T-helper 2 cell treated with Interferon-gamma antibody and Interleukin-4, amounts not matched to agents 5 μg/mL and 100 μg/mL, for 36 hours (primary cell): ENCODE measurements at places on chromosomes 3 and 15.

DNA sequence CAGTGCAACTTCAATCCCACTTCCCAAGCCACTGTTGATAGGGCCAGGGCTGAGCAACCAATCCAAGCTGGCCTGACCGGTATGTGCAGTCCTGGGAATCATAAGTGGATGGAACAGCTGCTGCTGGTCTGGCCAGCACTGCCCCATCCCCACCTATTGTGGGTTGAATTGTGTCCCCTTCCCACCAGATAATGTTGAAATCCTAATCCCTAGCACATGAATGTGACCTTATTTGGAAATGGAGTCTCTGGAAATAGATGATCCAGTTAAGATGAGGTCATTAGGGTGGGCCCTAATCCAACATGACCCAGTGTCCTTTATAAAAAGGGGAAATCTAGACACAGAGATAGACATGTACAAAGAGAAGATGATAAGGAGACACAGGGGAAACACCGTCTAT is 13.7 kb upstream of the PDIA5 start:
- DNase-seq, result no peak

DNA sequence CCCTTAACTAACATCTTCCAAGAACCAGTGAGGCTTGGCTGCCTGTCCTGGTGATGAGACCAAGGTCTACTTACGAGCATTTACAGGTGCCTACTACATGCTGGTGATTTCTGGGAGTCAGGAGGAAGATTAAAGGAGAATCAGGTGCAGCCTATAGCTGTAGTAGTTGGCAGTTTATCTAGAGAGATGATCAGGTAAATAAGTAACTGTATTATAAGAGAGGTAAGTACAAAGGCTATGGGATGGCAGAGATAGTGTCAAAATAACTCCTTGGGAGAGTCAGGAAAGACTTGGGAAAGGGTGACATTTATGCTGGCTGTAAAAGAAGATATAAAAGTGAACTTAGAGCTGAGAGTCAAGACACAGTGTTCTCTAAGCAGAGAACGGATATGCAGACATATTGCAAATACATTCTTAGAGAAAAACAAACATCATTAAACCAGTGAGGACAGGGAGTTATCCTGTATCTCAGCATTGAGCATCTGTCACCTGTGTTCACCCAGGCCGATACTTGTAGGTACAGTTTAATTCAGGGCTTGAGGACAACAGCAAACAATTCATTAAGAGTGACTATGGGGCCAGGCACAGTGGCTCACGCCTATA is 49.7 kb upstream of the ACP3 start:
- DNase-seq, result no peak

DNA sequence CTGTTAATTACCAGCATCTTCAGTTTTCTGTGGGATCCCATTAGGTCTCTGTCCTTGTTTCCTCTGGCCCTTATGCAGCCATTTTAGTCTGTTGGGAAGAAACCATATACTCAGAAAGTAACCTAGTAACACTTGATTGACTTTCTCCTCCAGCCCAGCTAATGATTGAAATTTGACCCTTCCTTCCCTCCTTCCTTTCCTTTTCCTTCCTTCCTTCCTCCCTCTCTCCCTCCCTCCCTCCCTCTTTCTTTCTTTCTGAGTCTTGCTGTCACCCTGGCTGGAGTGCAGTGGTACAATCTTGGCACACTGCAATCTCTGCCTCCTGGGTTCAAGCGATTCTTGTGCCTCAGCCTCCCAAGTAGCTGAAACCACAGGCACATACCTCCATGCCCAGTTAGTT is 5.9 kb upstream of the ZNF620 start:
- no peak for DNase-seq

DNA sequence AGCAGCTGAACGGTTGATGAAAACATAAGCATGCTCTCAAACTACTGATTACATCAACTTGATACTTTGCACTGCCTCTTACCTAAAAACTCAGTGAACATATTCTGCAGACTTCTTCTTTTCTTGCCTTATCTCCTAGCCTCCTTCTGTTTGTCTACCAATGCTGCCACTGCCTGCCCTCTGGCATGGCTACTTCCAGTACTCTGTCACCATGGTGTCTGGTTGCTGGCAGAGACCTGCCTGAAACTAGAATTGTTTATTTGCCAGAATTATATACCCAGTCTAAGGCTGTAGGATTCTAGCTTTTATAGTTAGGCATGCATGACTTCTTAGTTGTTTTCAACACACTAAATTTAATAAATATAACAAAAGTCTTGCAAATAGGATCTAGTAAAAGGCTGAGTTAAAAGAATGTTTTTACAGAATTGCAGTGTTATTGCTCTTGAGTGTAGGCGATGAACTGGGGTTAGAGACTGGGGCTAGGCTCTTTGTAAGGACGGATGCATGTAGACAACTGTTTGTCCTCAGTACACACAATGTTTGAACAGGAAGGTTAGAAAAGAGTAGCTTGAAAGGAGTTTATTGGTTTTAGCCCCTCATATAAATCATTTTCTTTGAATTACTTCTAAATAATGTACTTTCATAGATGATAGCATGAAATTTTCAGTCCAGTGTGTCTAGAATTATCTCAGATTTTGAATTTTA is 116.3 kb downstream of the KCNAB1 start:
- DNase-seq, result no peak

DNA sequence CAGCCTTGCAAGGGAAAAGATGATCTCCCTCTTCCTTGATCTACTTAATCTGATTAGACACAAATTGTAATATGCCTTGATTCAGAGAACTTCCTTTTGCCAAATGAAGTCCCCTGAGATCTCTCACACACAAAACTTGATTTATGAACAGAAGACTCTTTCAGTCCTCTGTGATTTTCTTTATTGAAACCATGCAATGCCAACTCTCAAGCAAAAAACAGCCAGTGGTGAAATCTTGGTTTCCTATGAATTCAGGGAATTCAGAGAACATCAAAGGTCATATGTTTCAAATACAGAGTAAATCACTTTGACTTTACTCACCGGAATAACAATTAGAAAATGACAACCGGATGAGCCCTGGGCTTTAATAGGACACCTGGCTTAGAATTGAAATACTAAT is 211.7 kb downstream of the ABHD5 start:
- DNase-seq, result no peak
